ENCODE measurements at places on chromosomes 2 and 18.
A peak's percentile ranks its signal among the peaks of the same experiment; 100 is the strongest.

DNA sequence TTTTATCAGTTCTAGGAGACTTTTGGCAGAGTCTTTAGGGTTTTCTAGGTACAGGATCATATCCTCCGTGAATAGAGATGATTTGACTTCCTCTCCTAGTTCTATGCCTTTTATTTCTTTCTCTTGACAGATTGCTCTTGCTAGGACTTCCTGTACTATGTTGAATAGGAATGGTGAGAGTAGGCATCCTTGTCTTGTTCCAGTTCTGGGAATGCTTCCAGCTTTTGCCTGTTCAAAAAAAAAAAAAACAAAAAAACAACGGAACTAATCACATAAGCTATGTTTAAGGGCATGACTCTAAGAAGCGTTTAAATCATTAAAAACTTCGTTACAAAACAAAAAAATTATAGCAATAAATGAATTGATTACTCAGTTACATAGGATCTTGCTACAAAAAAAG lies 145.7 kb downstream of the NUP35 start:
- DNase-seq = peak; percentile 10

- DNase-seq = no peak
These were observed 634.6 kb downstream of the ERBB4 start for GRCh38 chr2:211903961-211904360.

DNA sequence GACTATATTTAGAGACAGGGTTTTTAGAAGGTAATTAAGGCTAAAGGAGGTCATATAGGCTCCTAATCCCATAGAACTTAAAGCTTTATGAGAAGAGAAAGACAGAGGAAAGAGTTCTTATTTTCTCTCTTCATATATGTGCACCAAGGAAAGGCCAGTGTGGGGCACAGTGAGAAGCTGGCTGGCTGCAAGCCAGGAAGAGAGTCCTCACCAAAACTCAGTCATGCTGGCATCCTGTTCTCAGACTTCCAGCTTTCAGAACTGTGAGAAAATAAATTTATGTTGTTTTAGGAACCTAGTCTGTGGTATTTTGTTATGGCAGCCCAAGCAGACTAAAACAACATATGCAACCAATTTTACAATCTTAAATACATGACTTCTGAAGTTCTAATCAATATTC lies 31.5 kb upstream of the ATIC start:
- DNase-seq = peak; percentile 11

DNA sequence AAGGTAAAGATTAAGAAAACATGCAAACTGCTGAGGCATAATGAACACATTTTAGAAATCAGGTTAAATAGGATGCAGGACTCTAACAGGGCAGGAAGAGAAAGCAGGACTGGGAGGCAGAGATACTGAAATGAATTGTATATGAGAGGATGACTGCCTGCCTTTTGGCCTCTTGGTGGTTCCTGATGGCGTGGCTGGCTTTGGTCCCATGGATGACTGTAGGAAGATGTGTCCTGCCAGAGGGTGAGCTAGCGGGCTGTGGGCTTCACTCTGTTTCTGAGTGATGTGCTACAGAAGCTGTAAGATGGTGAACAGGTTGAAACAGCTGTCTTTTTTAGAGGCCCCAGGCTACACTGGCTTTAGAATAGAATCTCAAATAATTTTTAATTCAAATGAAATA lies 517.0 kb downstream of the SLC4A3 start:
- peak; percentile 40 for DNase-seq

- no peak for DNase-seq
These were observed 911.2 kb upstream of the PIK3C3 start for GRCh38 chr18:41043876-41044275.

DNA sequence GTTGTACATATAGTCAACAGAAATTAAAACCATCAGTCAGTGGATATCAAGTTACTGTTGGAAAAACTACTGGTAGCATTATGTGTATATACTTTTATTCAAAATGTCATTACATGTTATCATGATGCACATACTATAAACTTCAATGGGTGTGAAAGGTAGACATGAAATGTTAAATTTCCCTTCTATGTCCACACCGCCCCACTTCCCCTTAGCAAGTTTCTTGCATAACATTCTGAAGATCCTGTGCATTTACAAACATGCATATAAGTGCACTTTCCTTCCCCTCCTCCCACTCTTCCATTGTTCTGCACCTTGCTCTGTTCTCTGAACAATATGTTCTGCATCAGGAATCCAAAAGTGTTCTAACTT lies 16.6 kb upstream of the HK2 start:
- no peak for DNase-seq

GRCh38 chr2:109487536-109487869 lies 126.3 kb downstream of the SEPTIN10 start:
- no peak for DNase-seq

DNA sequence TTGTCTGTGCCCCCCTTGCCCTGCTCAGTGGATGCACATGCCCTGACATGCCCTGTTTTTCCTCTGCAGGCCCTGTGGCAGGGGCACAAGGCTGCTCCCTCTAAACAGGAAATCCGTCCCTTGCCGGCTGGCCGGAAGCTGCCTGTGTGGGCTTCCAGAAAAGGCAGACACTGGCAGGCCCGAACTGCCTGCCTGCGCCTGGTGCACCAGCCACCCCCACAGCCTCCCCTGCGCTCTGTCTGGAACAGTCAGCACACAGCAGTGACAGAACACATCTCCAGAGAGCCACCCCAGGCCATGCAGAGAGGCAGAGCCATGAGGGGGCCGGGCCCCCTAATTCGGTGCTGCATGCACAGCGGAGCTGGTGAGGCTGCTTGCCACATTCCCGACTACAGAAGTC lies 33.5 kb downstream of the LOXHD1 start:
- no peak for DNase-seq

- DNase-seq = no peak
These were observed 714.7 kb downstream of the EPHA4 start for GRCh38 chr2:220857368-220857767.

DNA sequence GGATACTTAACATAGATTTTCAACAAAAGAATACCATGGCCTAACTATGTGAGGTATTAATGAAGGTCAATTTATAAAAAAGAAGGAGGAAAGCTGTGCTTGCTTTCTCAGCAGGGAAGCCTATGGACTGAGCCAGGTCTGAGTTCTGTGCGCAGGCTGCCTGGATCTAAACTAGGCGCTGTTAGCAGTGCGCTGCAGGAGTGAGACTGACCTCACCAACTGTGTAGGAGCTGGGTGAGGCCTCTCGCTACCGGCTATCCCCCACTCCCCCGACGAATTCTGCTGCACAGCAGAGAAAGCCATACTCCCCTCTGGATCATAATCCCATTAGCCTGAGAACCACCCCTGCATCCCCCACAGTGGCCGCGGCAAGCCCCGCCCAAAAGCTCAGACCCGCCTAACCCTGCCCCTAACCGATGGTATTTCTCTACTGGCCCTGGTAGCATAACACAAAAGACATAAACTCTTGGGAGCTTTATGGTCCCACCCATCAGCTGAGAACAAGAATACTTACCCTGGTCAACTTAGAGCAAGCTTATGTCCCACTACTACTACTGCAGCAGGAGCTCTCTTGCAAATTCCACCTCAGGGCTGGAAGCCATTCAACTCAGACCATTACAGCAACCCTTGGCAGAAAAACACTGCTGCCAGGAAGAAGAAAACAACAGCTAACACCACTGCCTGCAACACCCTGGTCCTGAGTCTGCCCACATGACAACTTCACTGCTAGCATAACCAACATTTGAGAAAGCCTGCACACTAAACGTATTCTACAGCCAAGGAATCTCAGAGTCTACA lies 28.0 kb downstream of the SULT1C2 start:
- DNase-seq = no peak

GRCh38 chr2:137383391-137383790 lies 580.9 kb upstream of the HNMT start:
- no peak for DNase-seq

- DNase-seq = no peak
These were observed 27.0 kb upstream of the HK2 start for GRCh38 chr2:74806920-74807319.

DNA sequence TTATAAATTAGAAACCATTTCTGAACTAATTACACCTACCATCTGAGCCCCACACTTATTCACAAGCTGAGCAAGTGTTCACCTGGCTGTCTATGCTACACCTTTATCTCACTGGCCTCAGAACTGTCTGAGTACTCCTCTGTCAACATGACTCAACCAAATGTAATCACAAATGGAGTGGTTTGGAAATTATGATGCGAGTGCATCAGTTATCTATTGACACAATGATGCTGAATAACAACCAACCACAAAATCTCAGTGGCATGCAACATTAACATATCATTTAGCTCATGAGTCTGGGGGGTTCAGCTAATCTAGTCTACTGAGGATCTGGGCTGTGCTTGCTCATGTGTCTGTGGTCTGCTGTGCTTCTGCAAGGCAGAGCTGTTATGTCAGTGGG lies 184.2 kb upstream of the NXPH2 start:
- peak; percentile 20 for DNase-seq

DNA sequence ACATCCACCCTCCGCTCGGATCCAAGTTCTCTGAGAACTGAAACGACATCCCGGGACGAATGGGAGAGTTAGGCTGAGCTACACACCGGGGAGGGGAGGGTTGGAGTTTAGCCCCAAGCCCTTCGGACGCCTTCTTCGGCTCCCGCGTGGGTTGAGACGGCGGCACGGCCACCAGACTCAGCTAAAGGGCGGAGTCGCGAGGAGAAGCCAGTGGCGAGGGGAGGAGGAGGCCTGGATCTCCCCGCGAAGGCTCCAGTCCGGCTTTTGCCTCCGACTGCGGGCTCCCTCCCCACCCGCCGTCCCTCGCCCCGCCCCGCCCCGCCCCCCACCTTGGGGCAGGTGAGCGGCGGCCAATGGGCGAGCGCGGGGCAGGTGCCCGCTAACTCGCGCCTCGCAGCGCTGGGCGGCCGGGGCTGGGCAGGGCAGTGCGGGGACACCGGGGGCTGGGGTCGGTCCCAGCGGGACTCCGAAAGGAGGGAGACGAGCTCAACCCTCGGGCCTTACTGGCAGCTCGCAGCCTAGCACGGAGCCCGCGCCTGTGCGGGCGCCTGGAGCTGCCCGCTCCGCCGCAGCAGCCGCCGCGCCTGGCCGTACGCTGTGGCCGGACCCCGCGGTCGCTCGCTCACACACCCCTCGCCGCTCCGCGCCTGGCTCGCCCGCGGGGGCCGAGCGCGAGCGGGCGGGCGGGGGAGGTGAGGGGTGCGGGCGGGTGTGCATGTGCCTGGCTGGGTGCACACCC lies at the start of gene EMX1:
Gene EMX1 (plus strand): TSS at position 382 of the 739 bp plus-strand sequence. CDS start 334 bp downstream, at position 716.
- DNase-seq = no peak

GRCh38 chr18:47931718-47932103 lies 1.3 kb upstream of the SMAD2 start:
- peak; percentile 16 for DNase-seq

GRCh38 chr18:6413579-6414117 lies 1.1 kb downstream of the L3MBTL4 start:
- no peak for DNase-seq

- DNase-seq = peak; percentile 45
These were observed 592 bp downstream of the ME2 start for GRCh38 chr18:50879302-50880118.

DNA sequence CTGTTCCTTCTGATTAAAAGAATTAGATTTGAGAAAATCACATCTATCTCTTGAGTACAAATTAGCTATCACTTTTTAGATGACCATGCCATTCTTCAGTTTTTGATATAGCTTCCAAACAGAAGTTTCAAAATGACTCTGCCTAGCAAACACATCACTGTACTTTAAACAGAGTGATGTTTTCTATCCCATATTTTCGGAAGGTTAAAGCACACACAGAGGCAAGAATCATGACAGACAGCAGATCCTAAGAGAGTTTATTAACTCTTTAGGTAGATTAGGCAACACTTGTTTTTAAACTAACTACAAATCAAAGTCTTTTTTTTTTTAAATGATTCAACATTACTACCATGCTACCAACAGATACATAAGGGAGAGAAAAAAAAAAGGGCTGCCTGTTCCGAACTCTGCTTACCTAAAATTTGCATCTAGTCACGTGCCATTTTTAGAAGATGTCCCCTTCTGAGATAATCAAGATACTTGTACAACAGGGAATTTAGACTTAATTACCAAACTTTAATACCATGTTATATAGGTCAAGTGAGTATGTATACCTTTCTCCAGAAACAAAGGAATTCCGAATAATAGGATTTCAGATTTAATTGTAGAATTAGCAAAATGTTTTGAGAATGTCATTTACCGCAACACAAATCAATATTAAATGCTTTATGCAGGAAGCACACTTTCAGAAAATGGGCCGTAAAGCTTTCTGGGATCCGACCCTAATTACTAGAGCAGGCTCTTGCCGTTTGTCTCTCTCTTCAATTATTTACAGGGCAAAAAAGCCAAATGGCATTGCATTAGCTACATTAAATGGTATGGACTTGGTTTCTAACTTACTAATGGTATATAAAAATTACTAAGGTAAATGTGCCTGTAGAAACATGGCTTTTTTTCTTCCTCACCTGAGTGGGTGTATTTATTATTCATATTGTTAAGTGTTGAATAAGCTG lies 2.6 kb downstream of the RBMS1 start:
- no peak for DNase-seq

GRCh38 chr2:165311949-165312348 lies 72.7 kb downstream of the SCN2A start:
- DNase-seq = no peak

- DNase-seq = peak; percentile 65
These were observed 99.9 kb downstream of the TRIB2 start for GRCh38 chr2:12816379-12817306.

DNA sequence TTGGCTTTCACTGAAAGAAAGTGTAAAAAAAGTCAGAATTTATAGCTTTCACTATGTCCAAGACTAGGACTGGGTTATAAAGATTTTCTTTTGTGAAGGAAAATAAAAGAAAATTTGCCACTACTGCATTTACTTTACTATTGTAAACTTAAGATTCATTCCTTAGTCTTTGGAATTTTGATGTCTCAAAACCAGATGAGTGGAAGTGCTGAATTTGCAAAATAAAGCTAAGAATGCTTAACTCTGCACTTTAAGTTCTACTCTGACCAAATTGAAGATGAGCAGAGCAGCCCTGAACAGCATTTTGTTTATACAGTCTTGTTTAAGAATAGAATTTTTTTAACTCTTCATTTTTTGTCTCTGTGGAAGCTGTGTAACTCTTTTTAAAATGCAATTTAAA lies 102.4 kb downstream of the ICA1L start:
- no peak for DNase-seq

DNA sequence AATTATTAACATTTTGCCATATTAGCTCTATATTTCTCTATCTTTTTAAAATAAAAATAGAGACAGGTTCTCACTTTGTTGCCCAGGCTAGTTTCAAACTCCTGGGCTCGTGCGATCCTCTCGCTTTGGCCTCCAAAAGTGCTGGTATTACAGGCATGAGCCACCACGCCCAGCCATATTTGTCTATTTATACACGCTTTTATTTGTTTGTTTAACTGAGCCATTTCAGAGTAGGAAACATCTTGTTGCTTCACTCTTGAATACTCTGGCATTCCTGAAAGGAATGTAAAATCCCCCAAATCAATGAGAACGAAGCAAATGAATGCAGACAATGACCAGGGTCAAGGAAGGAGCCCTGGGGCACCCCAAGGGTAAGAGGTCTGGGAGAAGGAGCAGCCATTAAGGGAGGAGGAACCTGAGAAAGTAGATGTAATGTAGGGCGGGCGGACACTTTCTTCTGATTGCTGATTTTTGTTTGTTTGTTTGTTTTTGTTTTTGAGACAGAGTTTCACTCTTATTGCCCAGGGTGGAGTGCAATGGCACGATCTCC lies 31.7 kb upstream of the RAB1A start:
- DNase-seq = no peak

Data from fibroblast of skin of right quadriceps (primary cell).